Spleen (tissue), 13 donors: ENCODE measurements at places on chromosomes 3 and 15.

DNA sequence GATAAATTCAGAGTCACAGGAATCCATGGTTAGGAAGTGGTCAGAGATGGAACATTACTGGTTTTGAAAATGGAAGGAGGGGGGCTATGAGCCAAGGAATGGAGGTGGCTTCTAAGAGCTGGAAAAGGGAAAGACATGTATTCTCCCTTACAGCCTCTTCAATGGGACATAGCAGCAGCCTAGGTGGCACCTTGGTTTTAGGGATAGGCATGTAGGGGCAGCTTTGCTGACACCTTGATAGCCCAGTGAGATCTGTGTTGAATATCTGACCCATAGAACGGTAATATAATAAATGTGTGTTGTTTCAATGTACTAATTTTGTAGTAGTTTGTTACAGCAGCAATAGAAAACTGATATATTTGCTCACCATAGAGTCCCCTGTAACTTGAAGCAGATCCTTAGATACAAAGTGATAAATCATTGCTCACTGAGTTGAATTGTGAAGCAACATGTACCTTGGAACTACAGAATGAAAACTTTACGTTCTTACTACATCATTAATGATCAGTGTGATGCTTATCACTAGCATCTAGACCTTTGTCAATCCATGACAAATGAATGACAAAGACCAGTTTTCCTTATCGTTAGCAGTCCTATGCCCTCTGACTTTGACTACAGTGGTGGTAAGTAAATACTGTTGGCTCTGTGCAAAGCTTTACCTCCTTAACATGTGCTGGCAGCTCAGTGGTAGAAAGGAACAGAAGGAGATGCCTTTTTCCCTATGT is 53.8 kb downstream of the TMEM45A start:
- no peak for DNase-seq

- DNase-seq, result no peak
These were observed 416.0 kb downstream of the OCA2 start for GRCh38 chr15:27683121-27683520.

- DNase-seq, result no peak
These were observed 111.6 kb upstream of the SLC6A6 start for GRCh38 chr3:14290631-14291385.

- no peak for DNase-seq
These were observed 117.1 kb downstream of the TPRA1 start for GRCh38 chr3:127473244-127474024.

DNA sequence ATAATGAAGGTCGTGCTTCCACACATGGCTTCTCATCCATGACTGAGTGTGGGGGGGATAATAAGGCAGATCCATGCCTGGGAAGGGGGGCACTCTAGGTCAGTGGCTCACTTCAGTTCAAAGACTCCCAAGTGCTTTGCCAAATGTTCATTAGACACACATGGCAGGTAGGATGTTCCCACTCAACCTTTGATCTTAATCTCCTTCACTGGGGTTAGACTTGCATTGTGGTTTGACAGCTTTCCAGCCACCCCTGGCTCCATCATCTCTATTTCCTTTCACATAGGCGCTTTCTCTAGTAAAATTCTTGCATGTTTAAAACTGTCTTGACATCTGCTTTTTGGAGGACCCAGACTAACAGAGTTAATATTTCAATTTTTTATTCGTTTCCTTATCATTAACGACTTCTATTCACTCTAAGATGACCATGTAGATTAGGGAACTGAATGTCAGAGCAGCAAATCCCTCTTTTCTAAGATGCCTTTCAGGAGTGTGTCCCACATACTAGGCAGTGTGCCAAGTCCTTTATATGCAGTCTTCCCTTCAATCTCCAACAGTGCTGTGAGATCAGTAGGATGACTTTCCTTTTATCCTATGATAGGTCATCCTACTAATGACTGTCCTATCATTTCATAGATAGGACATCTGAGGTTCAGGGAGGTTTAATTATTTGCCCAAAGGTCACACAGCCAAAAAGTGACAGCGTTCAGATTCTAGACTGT is 57.9 kb downstream of the BTD start:
- no peak for DNase-seq

GRCh38 chr3:34394978-34395748 is 596.7 kb downstream of the PDCD6IP start:
- DNase-seq, result no peak

- DNase-seq, result no peak
These were observed 346.7 kb upstream of the TGFBR2 start for GRCh38 chr3:30259730-30260129.

DNA sequence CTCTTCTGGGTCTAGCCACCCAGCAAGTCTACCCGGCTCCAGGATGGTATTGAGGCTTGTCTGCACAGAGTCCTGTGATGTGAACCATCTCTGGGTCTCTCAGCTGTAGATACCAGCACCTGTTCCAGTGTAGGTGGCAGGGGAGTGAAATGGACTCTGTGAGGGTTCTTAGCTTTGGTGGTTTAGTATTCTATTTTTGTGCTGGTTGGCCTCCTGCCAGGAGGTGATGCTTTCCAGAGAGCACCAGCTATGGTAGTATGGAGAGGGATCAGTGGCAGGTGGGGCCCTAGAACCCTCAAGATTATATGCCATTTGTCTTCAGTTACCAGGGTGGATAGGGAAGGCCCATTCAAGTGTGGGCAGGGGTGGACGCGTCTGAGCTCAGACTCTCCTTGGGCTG is 283.4 kb upstream of the LYSMD4 start:
- no peak for DNase-seq

DNA sequence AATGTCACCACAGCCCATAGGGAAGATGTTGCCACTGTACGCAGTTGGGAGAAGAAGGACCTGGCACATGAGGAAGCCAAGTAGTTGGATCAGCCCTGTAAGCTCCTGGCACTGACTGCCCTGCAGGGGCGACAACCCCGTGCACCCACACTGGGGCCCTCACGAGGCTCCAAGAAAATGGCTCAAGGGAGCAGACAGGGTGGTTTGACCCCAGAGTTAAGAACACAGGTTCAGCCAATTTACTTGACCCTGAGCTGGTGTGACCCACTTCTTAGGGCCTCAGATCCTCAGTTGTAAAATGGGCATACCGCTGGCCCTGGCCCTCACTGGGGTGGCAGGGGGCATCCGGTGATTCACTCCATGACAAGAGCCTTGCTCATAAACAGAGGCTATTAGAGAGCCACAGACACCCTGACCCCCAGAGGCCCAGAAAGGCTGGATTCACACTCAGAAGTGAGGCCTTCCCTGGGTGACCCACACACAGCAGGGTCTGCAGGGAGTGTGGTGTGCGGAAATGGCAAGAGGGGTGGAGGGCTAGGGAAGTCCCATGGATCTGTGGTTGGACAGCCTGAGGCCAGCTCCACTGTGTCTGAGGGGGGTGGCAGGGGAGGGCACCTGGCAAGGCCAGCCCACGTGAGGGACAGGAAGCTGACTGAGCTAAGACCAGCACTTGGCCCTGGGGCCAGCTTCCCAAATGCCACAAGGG is 1.7 kb upstream of the HHATL start:
- DNase-seq, result no peak

GRCh38 chr3:28923994-28924393 is 356.9 kb upstream of the RBMS3 start:
- DNase-seq, result no peak

DNA sequence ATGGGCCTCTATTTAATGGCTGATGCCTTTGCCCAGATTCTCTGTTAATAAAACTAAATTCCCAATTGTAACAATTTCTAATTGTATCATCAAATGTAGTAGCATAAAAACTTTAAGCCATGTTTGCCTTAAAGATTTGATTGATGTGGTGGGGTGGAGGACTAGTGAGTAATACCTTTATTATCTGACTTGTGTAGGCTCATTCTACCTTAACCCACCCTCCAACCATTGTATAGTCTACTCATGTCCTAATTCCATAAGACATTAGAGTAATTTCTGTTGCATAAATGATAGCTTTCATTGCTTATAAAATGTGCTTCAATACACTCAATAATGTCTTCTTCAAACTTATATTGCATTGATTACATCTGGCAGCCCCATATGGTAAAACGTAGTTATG is 25.8 kb downstream of the SERPINI1 start:
- DNase-seq, result no peak

DNA sequence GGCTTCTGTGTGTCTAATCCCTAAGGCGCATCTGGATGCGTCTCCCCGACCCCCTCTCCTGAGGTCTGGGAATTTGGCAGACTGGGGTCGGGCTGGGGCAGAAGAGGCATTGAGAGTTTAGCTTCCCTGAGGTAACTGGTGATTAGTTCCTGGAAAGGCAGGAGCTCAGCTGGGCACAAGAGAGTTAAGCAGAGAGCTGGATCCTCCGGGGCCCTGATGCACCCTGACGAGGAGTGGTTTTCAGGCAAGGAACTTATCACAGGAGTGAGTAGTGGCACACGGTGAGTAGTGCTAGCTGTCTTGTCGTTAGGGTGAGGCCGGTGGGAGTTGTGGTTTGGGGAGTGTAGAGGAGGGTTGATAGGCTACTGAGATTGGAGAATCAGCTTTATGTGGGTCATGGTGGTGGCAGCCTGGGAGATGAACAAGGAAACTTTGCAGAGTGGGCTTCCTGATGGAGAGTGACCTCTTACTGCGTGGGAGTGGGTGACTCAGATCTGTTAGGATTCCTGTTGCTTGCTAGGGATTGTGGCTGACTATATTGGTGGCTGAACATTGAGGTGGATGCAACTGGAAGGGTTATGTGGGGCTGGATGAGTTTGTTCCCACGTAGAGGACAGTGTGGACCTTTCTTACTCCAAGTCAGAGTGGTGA is 897 bp downstream of the RAD54L2 start:
- DNase-seq, result peak; percentile 61

DNA sequence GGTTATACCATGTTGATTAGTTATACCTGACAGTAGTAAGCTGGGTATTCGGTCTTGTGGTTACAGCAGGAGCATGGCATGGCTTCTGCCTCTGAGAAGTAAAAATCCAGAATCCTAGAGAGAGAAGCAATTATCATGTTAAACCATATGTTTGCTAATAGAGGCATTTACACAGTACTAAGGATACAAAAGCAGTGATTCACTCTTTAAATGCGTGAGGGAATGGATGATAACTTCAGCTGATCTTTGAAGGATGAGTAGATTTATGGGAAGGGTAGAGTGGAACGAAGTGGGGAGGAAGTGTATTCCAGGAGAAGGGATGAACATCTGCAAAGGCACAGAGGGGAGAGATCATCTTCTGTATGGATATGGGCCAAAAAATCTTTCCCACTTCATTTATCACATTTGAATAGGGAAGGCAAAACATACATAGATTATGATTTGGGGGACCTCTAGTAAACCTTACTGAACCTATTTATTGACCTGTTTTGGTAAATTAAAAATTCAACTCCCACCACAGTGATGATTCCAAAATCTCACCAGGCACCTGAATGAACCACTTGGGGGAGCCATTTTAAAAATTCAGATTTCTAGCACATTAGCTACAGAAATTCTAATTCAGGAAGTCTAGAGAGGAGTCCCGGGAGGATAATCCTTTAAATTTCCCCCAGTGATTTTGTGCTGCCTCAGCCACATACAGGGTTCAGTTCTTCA is 35.1 kb downstream of the IGSF10 start:
- no peak for DNase-seq

DNA sequence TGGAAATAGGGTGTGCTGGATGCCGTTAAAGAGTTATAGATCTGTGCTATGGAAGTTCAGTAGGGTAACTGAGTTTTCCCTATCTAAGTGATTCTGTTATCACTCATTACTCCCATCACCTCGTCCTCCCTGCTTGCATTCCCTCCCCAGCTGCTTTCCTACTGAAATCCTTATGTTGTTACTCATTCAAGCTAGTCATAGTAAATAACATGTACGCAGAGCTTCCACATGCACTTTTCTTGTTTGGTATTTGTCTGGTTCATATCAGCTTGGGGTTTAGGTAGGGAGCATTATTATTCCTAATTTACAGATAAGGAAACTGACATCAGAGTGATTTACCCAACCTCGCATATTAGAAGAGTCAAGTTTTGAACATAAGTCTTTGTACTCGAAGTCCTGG is 135.1 kb downstream of the HCN4 start:
- DNase-seq, result no peak

- DNase-seq, result no peak
These were observed 60.3 kb downstream of the MYO9A start for GRCh38 chr15:72057548-72058091.

- DNase-seq, result no peak
These were observed 10.6 kb upstream of the STT3B start for GRCh38 chr3:31522152-31522551.

DNA sequence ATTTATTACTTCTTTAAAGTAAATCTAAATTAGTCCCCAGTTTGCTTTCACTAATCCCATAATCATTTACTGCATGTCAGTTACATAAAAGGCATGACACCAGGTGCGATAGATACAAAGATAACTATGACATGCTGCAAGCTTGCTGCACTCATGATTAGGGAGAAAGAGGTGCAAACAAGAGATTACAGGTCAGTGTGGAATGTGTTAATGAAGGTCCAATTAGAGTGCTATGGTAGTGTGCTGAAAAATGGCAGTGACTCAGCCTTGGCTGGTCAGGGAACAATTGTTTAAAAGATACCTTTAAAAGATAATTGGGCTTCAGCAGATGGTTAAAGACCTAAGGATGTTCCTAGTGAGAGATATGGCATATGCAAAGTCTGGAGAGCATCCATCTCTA is 352.6 kb upstream of the TGFBR2 start:
- no peak for DNase-seq

GRCh38 chr15:48285329-48286214 is 45.7 kb upstream of the DUT start:
- no peak for DNase-seq

DNA sequence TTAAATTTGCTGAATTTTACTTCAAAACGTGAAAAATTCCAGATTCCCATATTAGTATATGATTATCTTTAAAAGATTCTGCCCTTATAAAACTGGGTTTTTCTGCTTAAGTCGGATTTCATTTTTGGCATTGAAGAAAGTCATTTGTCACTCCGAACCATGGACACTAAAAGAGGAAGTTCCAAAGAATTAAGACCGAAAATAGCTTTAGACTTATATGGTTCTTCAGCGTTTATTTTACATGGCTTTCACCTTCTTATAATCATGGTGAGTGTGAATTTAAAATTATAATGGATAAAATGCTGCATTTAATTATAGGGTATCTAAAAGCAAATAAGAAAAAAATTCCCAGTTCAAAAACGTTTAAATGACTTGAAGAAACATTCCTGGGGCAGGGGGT is 1.0 kb downstream of the C3orf38 start:
- no peak for DNase-seq

- DNase-seq, result no peak
These were observed 89.4 kb upstream of the ANKRD34C start for GRCh38 chr15:79193103-79193502.

DNA sequence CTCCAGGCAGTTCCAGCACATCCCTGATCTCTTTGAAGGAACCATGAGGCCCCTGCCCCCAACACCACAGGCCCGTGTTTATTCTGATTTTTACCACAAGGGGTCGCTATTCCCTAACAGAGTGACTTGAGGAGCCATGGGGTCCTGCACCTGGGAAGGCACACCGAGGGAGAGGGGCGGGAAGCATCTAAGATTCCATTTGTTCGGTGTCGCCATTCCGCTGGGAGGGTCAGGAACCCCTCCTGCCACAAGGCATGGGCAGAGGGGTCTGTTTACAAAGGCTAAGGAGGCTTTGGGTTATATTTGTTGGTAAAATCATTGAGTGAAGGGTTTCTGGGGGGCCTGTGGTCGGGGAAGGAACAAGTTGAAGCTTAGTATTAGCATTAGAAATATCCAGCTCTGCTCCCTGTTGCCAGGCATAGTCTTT is 77.1 kb downstream of the WDR76 start:
- DNase-seq, result no peak

GRCh38 chr3:114846779-114847178 is 300.3 kb downstream of the ZBTB20 start:
- no peak for DNase-seq
